ENCODE measurements at places on chromosomes 3 and 15. TPM values are rescaled to one million over a fixed set of nuclear protein-coding genes. Genes with fewer than 3 reads are reported as not detected.
A peak's percentile ranks its signal among the peaks of the same experiment; 100 is the strongest.

Gene CPEB1
- total RNA-seq, result 4.4 TPM

Gene CCR8
- not detected for total RNA-seq

Gene GREM1
- 64.8 TPM for total RNA-seq

Gene GOLGA8K
- 1.4 TPM for total RNA-seq

Gene PROS1
- total RNA-seq, result 34.1 TPM

Gene SMCO1
- not detected for total RNA-seq

Gene IFT57
- 52.0 TPM for total RNA-seq

Gene UNC13C
- total RNA-seq, result 0.89 TPM

Gene KLHL40
- not detected for total RNA-seq

Gene IL16
- total RNA-seq, result 25.2 TPM

- no peak for ATAC-seq
Observed at GRCh38 chr3:135383301-135383700, 582.2 kb upstream of the PPP2R3A start.

- no peak for ATAC-seq
Observed at GRCh38 chr3:58696093-58696492, 29.5 kb upstream of the FAM3D start.

- no peak for ATAC-seq
Observed at GRCh38 chr3:140731440-140732119, 53.7 kb downstream of the TRIM42 start.

DNA sequence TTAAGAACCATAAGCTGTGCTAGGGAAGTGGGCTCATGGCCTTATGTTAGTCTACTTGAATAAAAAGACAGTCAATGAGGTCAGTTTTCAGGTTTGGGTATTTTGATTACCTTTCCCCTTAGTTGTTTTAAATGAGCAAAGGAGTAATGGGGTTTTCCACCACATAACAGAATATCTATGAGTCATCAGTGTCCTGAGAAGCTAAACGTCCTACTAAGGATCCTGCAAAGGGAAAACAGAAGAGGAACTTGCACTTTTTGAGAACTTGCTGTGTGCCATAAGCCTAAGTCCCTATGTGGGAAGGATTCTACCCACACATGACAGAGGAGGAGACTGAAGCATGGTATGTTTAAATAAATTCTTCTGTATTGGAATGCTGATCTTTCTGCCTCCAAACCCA lies 292.8 kb upstream of the TMC3 start:
- no peak for ATAC-seq

- no peak for ATAC-seq
Observed at GRCh38 chr3:170572665-170573253, 13.1 kb downstream of the SLC7A14 start.

- ATAC-seq, result no peak
Observed at GRCh38 chr3:45682311-45682710, 6.9 kb upstream of the SACM1L start.

DNA sequence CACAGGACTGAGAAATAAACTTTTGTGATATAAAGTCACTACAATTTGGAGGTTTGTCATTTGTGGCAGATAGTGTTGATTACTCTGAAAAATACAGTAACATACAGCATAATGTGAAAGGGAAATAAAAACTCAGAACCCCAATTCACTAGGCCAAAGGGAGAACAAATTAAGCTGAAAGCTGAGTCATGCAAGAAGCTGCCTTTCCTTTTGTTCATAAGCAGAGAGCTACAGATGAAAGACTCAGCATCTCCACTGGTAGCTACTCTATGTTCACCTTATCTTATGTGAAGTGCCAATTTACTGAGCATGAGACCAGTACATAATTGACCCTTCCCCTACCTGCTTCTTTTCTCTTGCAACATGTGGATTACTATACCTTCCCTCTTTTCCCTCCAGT lies 19.3 kb upstream of the SLTM start:
- no peak for ATAC-seq

GRCh38 chr15:50144341-50145120 lies 25.5 kb upstream of the ATP8B4 start:
- ATAC-seq, result no peak

DNA sequence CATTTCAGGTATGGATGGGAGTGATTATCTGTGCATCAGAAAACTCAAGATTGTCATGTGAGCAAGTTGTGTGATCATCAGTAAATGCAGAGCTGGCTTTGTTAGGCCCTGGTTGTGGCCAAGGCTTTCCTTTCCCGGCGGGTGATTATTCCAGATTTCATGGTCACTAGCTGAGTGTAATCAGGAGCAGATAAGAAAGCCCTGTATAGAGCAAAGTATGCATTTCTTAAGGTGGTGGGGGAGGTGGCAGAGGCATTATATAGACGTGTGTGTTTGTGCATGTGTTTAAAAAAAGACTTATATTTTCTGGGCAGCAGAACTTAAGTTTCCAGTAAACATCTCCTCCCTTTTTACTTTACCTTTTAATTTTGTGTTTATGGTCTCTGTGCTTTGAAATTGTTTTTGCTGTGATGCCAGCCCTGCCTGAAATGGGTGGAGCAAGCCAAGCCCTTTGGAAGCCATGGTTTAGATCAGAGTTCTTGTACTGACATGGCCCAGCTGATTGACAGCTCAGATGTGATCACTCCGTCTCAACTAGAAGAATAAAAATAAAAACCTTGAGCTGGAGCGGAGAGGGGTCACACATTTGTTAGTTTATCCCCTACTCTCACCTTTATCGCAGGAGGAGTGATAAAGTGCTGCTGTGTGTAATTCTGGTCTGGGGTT lies 22.2 kb downstream of the SMAD3 start:
- ATAC-seq, result no peak

DNA sequence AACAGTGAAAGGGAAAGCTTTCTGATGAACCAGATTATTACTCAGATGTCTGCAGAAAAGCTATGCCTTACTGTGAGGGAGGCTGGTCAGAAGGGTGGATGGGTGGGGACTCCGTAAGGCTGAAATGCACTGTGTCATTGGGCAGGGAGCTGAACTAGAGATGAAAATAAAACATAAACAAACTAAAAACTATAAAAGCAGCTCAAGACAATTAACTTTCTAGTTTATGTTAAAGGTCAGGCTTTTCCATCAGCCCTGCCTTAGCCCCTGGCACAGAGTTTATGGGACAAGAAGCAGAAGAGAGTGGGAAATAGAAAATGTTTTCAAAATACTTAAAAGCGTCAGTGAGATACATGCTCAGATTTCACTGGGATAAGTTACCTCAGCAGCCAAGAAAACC lies 310.0 kb upstream of the UBE2E2 start:
- ATAC-seq, result no peak

DNA sequence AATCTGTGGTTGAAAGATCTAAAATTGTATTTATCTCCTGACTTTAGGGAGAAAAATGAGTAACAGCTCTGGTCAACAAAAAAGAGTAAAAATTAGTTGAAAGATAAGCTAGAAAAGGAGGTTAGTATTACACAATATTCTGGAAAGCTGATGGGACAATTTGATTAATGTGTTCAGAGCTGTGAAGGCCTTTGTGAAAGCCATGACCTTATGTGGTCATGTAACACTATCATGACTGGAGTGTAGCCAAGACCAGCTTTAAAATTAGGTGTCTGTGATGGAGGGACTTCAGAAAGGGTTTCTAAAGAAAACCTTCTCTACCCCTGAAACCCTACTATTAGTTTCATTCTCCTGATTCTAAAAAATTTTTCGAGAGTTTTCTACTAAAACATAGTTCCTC lies 127.2 kb downstream of the NFKBIZ start:
- peak; percentile 65 for ATAC-seq

DNA sequence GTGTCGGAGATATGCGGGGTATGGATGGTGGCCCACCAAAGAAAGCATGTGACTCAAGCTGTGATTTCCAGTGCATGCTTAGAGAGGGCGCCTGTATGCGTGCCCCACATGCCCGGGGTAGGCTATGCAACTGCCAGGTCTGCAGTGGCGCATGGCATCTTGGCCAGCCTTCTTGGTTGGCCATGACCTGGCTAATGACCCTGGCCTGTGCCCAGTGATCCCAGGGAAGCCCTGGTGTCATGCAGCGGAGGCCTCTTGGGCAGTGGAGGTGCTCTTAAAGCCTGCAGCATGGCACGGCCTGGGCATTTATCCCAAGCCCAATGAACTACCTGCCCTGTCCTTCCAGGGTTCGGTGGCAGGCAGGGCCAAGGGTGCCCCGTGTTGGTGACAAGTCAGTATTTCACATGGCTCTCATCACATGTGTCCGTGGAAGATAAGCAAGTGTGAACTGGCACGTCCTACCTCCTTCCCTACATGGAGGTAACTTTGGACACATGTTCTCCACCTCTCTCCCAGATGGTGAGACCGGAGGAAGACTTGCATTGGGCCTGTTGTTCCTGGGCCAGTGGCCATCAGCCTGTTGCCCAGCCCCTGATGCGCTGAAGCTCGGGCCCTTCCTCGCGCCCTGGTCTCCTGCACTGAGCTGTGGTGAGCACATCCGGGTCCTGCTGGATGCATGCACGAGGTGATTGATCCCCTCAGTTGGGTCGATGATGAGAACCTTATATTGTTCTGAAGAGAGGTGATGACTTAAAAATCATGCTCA lies 192.0 kb downstream of the UBE3A start:
- no peak for ATAC-seq

DNA sequence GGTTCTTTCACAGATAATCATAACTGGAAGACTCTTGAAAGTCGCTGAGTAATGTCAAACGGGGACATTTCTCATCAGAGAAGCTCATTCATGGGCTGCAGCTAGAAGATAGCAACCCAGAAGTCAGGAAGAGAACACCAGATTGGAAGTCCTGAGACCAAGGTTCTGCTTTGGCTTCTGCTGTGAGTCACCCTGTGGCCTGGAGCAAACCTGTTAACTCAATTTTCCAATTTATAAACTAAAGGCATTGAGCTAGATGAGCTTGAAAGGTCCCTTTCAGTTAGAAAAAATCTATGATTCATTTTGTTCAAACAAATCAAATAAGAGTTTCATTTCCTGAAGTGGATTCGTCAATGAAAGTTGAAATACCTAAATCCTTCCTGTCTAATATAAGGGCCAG lies 402.2 kb downstream of the EPHB1 start:
- ATAC-seq, result no peak

GRCh38 chr3:178297199-178297598 lies 239.0 kb upstream of the KCNMB2 start:
- ATAC-seq, result peak; percentile 65

- ATAC-seq, result no peak
Observed at GRCh38 chr15:22968366-22968765, 11.8 kb downstream of the CYFIP1 start.

DNA sequence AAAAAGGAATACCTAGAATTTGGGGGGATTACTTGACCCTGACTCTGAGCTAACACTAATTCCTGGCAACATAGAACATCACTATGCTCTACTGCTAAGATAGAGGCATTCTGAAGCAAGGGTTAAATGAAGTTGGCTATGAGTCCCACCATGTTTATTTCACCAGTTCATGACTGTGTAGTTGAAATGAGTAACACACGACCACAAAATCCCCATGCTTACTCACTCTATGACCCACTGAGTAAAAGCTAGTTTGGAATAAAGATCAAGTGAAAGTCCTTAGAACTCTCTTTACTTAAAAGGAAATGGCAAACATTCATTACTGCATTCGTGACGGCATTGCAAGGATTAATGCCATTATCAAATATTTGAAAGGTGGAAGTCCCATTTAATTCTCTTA lies 47.4 kb downstream of the MRPL46 start:
- ATAC-seq, result no peak

GRCh38 chr15:64305261-64305660 lies 50.7 kb downstream of the CSNK1G1 start:
- no peak for ATAC-seq

GRCh38 chr3:26018889-26019288 lies 229.0 kb downstream of the OXSM start:
- no peak for ATAC-seq

GRCh38 chr3:101069901-101070798 lies 76.9 kb upstream of the ABI3BP start:
- ATAC-seq, result no peak

DNA sequence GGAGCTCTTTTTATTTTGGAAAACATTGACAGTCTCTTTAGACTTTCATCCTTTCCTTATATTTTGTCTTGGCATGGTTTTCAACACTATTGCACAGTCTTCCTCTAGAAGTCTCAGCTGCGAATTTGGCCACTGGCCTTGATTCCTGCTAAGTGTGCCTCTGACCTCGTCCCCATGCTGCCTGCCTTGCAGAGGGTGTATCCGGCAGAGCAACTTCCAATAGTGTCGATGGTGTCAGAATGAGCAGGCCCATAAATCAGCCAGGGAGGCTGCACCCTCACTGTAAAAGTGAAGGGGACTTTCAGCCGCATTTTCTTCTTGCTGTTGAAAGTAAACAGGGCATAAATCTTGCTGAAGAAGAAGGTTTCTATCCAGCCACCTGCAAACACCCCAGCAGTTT lies 336.7 kb upstream of the TRIM42 start:
- ATAC-seq, result no peak

DNA sequence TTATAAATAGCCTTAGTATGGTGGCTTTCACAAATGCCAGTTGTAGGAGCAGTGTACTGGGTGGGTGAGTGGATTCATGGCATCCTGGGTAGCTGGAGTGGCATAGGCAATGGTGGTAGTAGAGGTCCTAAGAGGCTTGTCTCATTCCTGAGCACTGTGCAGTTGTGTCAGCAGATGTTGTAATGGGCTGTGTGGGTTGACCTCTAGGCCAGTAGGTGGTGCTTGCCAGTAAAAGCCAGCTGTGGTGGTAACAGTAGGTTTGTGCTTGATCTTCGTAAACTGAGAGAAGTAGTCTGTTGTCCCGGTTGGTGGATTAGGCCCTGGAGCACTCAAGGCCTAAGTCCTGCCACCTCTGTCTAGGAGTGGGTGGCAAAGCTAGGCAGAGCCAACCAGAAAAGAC lies 149.7 kb upstream of the SUCLG2 start:
- no peak for ATAC-seq

- no peak for ATAC-seq
Observed at GRCh38 chr15:39874890-39875549, 45.0 kb downstream of the GPR176 start.

- no peak for ATAC-seq
Observed at GRCh38 chr15:67822537-67823313, 2.6 kb upstream of the SKOR1 start.

GRCh38 chr3:76131396-76132153 lies 346.2 kb upstream of the ZNF717 start:
- ATAC-seq, result no peak

DNA sequence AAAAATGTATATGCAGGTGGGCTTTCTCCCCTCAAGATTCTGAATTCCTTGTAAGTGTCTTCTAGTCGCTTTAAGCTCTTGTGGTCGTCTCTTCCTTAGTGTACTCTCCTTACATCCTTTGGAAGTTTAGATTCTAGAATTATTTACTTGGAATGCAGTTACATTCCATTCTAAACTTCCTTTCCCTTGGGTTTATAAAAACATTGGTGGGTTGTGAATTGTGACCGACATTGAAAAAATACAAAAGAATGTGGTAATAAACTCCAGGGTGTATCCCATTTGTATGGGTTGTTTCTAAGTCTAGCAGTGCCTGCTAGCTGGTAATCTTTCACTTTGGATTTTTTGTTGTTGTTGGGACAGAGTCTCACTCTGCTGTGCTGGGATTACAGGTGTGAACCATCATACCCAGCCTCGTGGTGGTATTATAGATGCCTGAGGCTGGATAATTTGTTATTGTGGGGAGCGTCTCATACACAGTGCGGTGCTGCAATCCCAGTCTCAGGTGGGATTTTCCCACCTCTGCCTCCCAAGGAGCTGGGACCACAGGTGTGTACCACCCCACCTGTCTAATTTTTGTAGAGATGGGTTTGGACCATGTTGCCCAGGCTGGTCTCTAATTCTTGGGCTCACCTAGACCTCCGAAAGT lies 9.1 kb downstream of the CHD2 start:
- ATAC-seq, result no peak
